Psoas muscle (tissue), 8 donors: ENCODE measurements at places on chromosomes 6 and 20. TPM values are rescaled to one million over a fixed set of nuclear protein-coding genes. Genes with fewer than 3 reads are reported as not detected.

GRCh38 chr6:11210386-11211138, 21.9 kb downstream of the NEDD9 start:
- no peak overlapping the region for H3K4me3 ChIP-seq
- peaks cover 67% of the 10 kb centered on the region for H3K4me1 ChIP-seq
- H3K27ac ChIP-seq: peak overlapping the region; percentile 60
- H3K27me3 ChIP-seq: no peaks in the 10 kb centered on the region
- no peak for DNase-seq
- no peaks in the 10 kb centered on the region for H3K36me3 ChIP-seq

Gene ADGRB3
- total RNA-seq: 0.32 TPM

- no peaks in the 10 kb centered on the region for H3K4me1 ChIP-seq
- no peaks in the 10 kb centered on the region for H3K36me3 ChIP-seq
- no peak for DNase-seq
- no peak overlapping the region for H3K4me3 ChIP-seq
- no peak overlapping the region for H3K27ac ChIP-seq
These were observed 50.8 kb upstream of the MCUR1 start for GRCh38 chr6:13865141-13865540.

- no peaks in the 10 kb centered on the region for H3K36me3 ChIP-seq
- H3K27ac ChIP-seq: peak overlapping the region; percentile 44
- no peak overlapping the region for H3K4me3 ChIP-seq
- no peaks in the 10 kb centered on the region for H3K27me3 ChIP-seq
These were observed 198.7 kb downstream of the MOXD1 start for GRCh38 chr6:132202574-132202973.

DNA sequence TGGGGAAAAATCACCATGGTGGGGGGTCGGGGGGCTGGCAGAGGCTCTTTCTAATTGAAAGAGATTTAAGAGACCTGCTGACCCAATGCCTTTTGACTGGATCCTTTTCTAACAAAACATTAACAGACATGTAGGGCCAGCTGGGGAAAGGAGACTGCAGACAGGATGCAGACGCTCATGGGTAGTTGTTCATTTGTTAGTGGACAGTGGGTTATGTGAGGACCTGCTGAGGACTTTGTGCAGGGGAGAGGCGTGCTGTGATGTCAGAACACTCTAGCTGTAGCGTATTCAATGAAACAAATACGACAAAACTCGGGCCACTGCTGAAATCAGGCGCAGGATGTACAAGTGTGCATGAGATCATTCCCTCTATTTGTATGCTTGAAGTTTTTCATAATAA, 1.2 kb downstream of the IP6K3 start:
- peak overlapping the region; percentile 100 for H3K27ac ChIP-seq
- no peak for DNase-seq
- H3K4me3 ChIP-seq: peak overlapping the region; percentile 72
- no peaks in the 10 kb centered on the region for H3K36me3 ChIP-seq

DNA sequence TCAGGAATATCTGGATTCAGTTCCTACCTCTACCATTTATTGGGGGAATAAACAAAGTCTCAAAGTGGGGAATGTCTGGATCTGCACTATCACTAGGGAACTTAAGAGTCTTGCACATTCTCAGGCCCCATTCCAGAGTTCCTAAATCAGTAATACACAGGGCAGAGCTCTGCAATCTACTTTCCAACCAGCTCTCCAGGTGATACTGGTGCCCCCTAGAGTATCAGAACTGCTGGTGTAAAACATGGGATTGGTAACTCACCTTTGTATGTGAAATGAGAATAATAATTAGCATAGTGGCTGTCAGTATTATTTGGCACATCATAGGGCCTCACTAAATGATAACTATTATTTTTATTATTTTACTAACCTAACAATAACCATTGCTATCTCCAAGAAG, 278.8 kb upstream of the IMPG1 start:
- no peak overlapping the region for H3K4me3 ChIP-seq
- no peak for DNase-seq
- no peaks in the 10 kb centered on the region for H3K36me3 ChIP-seq

DNA sequence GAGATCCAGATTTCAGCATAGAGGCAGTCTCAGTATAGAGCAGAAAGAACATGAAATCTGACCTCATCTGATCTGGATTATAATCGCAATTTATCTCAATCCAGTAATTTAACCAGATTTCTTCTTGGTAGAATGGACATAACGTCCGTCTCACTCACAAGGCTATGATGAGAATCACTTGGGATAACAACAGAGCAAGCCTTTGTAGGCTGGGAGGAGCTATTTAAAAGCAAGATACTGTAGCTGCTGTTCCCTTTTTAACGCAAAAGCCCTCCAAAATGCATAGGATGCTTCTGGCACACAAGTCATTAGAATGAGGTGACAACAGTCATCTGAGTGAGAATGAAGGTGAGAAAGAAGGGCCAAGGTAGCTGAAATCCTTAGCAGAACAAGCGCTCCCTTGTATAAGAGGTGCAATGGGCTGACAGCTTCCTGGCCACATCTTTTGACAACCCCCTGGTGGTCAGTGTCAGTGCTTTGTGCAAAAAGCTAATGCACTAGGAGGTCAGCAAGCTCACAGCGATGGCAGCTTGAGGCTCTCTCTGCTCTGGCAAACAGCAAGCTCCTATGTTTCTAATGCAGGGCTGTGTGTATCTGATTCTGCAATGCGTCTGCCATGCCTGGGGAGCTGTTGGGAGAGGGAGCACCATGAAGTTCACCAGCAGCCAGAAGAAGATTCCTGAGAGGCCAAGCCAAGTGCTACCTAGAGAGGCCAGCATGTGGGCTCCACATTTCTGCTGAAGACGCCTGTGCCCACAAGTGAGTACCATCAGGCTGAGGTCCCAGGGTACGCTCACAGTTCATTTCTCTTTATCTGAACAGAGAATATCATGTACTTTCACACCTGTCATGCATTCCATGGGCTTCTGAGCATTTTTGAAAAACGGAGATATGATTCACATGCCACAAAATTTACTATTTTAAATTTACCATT, 16.2 kb downstream of the METTL24 start:
- H3K4me3 ChIP-seq: no peak overlapping the region
- H3K36me3 ChIP-seq: no peaks in the 10 kb centered on the region
- H3K27me3 ChIP-seq: no peaks in the 10 kb centered on the region
- no peak overlapping the region for H3K27ac ChIP-seq
- H3K4me1 ChIP-seq: no peaks in the 10 kb centered on the region

Gene MAK
- total RNA-seq: not detected

Gene LY6G6C
- total RNA-seq: not detected

Gene F13A1
- 58.9 TPM for total RNA-seq

Gene KCNG1
- total RNA-seq: not detected

GRCh38 chr6:106102034-106102433, 15.9 kb downstream of the PRDM1 start:
- no peak overlapping the region for H3K27ac ChIP-seq
- H3K36me3 ChIP-seq: peaks cover 3% of the 10 kb centered on the region
- peaks cover 3% of the 10 kb centered on the region for H3K27me3 ChIP-seq
- peaks cover 3% of the 10 kb centered on the region for H3K4me1 ChIP-seq
- H3K4me3 ChIP-seq: no peak overlapping the region

Gene SAMD3
- 0.66 TPM for total RNA-seq

Gene KPNA5
- total RNA-seq: 11.2 TPM

Gene LST1
- total RNA-seq: 2.9 TPM

Gene HIVEP2
- total RNA-seq: 34.8 TPM

DNA sequence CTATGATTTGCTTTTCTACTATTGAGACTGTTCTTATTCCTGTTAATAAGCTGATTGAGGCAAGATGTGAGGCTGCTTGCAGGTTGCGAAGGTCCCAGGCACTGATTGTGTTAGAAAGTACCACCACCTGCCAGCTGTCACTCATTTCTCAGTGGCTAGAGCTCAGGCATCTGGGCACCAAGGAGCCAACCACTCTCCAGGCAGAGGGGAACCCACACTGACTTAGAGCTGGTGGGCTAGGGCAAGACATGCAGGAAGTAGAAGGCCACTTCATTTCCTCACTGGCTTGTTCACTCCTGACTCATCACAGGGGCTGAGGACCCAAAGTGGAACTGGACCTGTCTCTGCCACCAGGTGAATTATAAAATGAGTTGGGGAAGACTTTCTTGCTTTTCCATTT, 7.8 kb upstream of the DLL1 start:
- no peaks in the 10 kb centered on the region for H3K36me3 ChIP-seq
- H3K4me3 ChIP-seq: no peak overlapping the region
- H3K4me1 ChIP-seq: peaks cover 11% of the 10 kb centered on the region
- no peak for DNase-seq
- H3K27ac ChIP-seq: no peak overlapping the region

DNA sequence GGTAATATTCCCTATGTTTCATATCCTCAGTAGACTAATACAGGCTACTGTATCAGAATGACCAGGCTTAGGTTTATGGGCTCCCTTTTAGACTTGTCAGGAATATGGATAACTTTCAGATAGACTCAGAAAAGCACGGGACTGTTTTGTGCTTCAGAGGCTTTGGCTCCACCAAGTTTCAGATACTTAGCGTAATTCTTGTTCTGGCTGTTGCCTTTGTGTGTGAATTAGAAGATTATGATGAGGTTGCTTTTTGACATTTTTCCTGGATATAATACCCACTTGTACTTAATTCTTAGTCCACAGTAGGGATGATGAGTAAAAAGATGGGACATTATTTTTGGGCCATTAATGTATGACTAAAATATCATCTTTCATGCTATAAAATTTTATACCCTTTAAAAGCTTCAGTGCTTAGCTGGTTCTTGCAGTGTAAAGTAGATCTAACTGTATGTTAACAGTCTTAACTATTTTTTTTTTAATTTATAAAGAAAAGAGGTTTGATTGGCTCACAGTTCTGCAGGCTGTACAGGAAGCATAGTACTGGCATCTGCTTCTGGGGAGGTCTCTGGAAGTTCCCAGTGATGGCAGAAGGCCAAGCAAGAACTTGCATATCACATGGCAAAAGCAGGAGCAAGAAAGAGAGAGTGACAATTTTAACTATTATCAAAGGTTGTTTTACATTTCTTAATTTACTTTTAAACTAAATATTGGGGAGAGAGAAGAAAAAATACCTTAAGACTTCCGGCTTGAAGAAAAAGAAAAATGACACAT, 120.7 kb downstream of the ZFAND3 start:
- H3K36me3 ChIP-seq: no peaks in the 10 kb centered on the region
- peaks cover 55% of the 10 kb centered on the region for H3K4me1 ChIP-seq
- H3K4me3 ChIP-seq: no peak overlapping the region
- H3K27ac ChIP-seq: no peak overlapping the region
- no peaks in the 10 kb centered on the region for H3K27me3 ChIP-seq
- DNase-seq: no peak

Gene WFDC5
- not detected for total RNA-seq

Gene C20orf144
- total RNA-seq: not detected

DNA sequence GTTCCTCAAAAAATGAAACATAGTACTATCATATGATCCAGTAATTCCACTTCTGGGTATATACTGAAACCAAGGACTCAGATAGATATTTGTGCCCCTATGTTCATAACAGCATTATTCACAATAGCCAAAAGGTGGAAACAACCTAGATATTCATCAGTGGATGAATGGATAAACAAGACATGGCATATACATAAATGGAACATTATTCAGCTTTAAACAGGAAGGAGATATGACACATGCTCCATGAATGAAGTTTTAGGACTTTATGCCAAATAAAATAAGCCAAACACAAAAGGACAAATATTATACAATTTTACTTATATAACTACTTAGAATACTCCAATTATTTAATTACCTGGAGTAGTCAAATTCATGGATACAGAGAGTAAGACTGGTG, 16.4 kb downstream of the PLCB1 start:
- H3K27ac ChIP-seq: no peak overlapping the region
- H3K4me1 ChIP-seq: peaks cover 30% of the 10 kb centered on the region
- H3K27me3 ChIP-seq: no peaks in the 10 kb centered on the region
- DNase-seq: no peak
- H3K4me3 ChIP-seq: no peak overlapping the region

Gene SYNDIG1
- total RNA-seq: not detected

DNA sequence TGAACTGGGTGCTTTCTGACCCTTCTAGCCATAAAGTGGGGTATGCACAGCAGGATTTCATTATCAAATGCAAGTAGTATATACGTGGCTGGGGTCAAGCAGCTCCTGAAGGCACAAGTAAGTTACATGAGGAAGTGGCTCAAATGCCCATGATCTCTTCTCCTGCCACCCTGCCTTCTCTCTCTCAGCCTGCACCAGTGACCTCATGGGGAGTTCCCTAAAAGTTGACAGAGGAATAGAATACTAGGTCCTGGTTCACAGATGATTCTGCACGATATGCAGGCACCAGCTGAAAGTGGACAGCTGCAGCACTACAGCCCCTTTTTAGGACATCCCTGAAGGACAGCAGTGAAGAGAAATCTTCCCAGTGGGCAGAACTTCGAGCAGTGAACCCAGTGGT, 282.0 kb downstream of the BCKDHB start:
- no peak for DNase-seq
- H3K27ac ChIP-seq: no peak overlapping the region

DNA sequence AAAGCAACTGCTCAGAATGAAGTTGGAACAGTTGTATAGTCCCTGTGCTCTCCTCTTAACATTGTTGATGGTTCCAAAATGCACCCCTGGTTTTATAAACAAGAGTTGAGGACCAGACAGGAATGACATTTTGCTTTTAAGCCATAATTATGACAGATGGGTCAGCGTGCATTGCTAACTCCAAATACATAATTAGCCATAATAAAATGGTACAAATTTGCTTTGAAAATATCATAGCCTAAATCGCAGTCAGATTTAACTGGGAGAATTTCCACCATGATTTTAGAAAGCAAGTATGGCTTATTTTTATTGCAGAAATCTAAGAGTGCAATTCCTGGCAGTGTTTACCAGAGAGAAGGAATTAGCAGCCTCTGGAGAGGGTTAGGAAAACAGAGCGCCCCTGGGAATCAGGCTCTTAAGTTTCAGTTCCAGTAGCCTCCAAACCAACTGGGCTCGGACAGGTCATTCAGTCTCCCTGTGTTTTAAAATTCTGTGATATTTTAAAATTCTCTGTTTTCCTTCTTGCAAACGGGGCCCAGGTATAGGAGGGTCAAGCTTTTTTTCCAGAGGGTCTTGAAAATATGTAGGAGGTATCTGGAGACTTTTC, 302.3 kb downstream of the TBC1D7 start:
- H3K4me1 ChIP-seq: no peaks in the 10 kb centered on the region
- H3K4me3 ChIP-seq: no peak overlapping the region
- H3K27ac ChIP-seq: no peak overlapping the region
- H3K27me3 ChIP-seq: no peaks in the 10 kb centered on the region

Gene DPPA5
- not detected for total RNA-seq

Gene AVP
- total RNA-seq: not detected

Gene ZNF184
- 4.7 TPM for total RNA-seq

Gene RIMS1
- 1.6 TPM for total RNA-seq

Gene ATAT1
- 2.8 TPM for total RNA-seq
